COLO829 (cell line): ENCODE measurements at places on chromosomes 6 and 20.

DNA sequence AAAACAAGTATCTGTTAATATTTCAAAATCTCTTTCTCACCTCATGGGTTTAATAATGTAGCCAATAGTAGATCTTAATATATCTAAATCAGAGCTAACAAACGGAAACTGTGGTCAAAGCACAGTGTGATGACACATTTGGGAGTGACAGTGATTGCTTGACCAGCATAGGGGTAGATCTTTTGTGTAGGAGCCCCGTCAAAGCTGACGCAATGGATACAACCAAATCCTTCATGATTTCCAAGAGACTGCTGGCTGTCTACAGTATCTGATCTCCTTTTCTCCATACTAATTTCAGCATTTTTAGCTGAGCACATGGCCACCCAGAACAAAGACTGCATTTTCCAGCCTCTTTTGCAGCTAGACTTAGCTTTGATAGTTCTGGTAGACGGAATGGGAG lies 299.3 kb upstream of the ECI2 start:
- no peak for DNase-seq

DNA sequence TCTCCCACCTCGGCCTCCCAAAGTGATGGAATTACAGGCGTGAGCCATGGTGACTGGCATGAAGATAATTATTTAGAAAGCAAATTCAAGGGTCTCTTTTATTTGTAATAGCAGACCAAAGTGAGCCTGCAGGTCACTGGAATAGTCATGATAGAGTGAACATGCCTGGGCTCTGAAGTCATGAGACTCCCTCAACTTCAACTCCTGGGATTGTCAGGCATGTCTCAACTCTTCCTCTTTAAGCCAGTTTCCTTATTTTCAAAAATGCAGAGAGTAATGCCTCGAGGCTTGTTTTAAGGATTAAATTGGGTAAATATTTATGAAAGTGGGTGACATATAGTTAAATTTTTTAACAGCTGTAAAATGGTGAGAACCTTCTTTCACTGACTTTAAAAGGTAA lies 22.7 kb upstream of the HECA start:
- DNase-seq = no peak

DNA sequence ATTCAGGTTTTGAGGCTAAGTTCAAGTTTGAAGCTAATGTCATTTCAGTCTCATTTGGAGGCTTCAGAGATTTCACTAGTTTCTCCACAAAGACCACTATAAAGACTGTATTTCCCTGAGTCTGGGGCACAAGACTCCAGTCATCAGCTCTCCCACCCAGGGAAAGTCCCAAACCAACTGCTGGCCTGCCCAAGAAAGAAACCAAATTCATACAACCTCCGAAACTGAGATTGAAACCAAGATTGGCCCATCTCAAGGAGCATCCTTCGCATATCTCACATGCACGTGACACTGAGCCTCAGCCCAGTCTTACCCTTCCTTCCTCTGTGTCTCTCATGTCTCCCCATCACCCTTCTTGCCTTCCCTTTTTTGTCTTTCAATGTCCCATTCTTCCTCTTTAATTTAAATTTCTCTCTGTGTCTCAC lies 3.5 kb upstream of the LTA start:
- no peak for DNase-seq

DNA sequence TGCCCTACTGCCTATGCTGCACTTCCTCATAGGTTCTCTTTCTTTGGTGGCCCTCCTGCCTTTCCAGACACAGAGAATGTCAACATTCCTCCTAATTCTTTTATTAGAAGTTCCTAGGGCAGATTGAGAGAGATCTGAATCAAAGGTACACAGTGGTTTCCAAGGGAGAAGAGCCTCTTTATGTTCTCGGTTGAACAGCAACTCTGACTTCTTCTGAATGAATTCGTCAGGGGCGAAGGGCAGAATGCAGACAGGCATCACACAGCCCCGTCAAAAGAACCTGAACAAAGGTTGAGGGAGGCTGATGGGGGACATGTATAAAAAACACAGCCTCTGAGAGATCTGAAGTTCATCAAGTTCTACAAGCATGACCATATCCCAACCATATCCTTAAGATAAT lies 68.1 kb upstream of the DTNBP1 start:
- no peak for DNase-seq
